ENCODE measurements at places on chromosomes 7 and 10. TPM values are rescaled to one million over a fixed set of nuclear protein-coding genes. Genes with fewer than 3 reads are reported as not detected.

The CDCA7L gene
- total RNA-seq: 25.6 TPM

The LAMB1 gene
- 556 TPM for total RNA-seq

The ENKUR gene
- total RNA-seq: 0.25 TPM

The SNX10 gene
- total RNA-seq: 5.1 TPM

The SCART1 gene
- total RNA-seq: 4.7 TPM

The ADAMTS14 gene
- total RNA-seq: 4.1 TPM

The STEAP1B gene
- 0.58 TPM for total RNA-seq

GRCh38 chr7:35448486-35448885 lies 194.6 kb upstream of the TBX20 start:
- DNase-seq: no peak

GRCh38 chr10:74977072-74977471 lies 134.4 kb upstream of the SAMD8 start:
- DNase-seq: no peak

DNA sequence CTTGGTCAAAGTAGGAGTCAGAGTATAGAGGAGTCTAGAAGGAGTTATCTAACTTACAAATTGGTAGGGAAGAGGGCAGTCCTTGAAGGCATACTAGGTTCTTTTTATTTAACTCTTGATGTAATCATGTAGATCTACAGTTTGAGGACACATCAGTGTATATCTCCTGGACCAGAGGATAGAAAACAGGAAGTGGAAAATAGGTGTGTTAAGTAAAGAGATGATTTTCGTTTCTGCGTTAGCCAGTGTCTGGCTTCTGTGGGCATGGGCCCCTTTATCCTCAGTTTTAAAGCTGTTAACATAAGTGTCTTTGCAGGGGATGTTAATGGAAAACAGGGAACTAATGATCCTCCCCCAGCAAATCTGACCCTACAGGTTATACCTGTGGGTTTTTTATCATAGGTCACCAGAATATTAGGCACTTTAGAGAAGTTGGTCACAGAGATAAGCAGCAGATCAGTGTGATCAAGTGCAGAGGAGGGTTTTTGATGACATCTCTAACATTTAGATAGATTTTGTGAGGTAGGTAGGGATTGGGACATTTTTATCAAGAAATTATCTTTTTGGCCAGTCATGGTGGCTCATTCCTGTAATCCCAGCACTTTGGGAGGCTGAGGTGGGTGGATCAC lies 58.6 kb upstream of the PRSS1 start:
- no peak for DNase-seq

DNA sequence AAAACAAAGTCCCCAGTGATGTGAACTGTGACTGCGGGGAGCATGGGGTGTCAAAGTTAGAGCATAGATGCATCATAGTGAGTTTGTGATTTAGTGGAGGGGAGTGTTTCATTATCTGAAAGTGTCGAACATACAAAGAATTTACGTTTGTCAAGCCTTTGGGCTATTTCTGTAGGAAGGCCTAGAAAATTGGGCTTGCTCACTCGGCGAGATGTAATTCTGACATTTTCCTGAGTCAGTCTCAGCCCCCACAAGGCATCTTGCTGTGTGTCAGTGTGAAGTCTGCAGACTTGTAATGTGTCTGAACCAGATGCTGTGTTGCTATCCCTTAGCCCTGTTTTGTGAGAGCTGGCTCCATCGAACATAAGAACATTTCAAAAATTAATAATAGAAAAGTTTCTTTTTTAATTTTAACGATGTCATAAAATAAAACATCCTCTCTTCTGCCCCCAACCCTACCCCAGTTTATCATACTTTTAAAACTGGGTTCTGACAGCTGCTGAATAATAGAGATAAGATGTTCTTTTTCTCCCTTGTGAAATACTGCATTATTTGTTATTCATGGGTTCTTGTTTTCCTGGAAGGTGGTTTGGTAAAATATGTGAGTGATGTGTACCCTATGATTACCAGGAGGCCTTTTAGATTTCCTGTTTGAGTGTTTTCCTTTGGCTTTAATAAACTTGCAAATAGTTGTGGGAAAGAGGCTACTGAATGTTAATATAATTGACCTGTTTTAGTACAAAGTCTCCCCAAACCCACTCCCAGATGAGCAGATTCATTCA lies 207.4 kb downstream of the GPR158 start:
- no peak for DNase-seq

GRCh38 chr10:99711129-99711719 lies 20.7 kb downstream of the COX15 start:
- DNase-seq: no peak

- no peak for DNase-seq
Measured at GRCh38 chr7:94129443-94130140, 125.4 kb upstream of the BET1 start.

DNA sequence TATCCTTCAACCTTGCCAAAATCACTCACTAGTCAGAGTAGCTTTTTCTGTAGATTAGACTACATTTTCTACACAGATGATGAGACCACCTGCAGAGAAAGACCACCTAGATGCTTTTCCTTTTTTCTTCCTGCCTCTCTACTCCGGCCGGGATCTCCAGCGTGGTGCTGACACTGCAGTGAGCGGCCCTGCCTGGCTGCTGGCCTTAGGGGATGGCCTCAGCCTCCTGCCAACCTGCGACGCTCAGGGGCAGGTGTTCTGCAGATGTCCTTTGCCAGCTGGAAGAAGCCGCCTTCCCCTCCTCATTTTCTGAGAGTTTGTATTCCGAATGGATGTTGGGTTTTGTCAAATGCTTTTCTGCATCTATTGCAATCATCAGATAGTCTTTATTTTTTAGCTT lies 43.5 kb upstream of the NKX6-2 start:
- DNase-seq: no peak

- DNase-seq: no peak
Measured at GRCh38 chr10:52313256-52313932, 687 bp upstream of the DKK1 start.

GRCh38 chr10:128384831-128385230 lies 258.6 kb upstream of the MKI67 start:
- DNase-seq: no peak

DNA sequence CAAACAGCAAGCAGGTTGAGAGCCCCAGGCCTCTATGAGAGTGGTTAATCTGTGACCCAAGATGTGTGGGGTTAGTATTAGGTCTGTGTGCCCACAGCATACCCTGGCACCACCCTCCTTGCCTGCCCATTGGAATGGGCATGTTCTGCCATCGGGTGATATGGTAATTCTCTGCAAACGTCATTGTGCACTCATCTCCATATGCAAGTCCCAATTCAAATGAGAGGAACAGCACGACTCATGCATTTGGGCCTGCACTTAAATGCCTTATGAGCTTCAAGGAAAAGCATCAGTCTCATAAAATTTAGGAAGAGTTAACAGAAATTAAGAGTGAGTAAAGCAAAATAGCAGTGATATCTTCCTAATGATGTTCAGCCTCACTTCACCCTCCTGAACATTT lies 133.9 kb upstream of the FGFR2 start:
- DNase-seq: no peak

DNA sequence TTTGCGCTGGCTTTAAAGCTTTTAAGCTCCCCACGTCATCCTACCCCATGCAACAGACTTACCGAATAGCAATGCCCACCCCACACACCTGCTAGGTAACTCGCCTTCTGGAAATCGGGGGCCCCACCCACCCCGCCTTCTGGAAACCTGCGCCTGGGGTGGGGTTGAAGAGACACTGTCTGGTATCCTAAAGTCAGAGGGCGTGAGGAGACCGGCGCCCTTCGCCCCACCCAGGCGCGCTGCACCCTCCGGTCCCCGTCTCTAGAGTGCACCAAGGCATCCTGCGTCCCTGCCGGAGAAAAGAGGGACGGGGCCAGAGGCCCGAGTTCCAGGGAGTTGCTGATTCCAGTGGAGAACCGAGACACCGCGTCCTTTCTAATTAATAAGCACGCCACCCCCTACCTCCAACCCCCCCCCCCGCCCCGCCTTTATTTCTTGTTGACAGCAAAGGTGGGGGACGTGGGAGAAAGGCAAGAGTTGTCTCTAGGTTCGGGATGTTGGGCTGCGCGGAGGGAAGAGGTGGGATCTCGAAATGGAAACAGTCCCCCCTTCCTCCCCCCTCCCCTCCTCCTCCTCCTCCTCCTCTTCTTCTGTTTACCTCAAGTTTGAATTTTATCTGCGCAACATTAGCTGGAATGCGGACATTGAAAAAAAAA lies 220.9 kb upstream of the MKLN1 start:
- DNase-seq: peak; percentile 53

DNA sequence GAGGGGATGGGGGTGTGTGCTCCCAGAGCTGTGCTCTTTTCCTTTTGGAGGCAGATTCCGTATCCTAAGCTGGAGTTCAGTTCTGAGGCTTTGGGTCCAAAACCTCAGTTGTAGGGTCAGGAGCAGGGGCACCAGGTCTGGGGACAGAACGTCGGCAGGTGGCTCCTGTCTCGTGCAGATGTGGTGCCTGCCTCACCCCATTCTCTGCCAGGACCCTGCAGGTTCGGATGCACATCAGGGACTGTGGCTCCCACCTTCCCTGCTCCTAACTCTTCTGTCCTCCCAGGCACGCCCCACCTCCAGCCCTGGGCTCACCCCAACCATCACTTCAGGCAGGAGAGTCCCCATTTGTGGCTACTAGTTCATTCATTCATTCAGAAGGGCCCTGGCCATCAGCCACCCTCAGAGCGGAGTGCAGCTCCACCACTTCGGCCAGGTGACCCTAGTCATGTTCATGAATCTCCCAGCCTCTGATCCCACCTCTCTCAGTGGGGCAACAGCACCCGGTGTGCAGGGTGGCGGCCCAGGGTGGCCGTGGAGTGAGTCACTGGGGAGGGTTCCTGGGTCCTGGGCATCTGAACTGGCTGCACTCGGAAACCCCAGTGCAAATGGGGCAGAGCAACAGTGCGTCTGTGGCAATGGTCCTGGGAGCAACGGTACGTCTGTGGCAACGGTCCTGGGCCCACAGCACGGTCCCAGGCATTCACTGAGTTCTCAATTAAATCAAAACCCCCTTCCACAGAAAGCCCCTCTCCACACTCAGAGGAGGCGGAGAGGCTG lies 100.8 kb upstream of the FAM20C start:
- DNase-seq: no peak

GRCh38 chr7:153682628-153683027 lies 369.6 kb upstream of the DPP6 start:
- DNase-seq: no peak

GRCh38 chr10:49010865-49011264 lies 71.2 kb upstream of the LRRC18 start:
- no peak for DNase-seq

DNA sequence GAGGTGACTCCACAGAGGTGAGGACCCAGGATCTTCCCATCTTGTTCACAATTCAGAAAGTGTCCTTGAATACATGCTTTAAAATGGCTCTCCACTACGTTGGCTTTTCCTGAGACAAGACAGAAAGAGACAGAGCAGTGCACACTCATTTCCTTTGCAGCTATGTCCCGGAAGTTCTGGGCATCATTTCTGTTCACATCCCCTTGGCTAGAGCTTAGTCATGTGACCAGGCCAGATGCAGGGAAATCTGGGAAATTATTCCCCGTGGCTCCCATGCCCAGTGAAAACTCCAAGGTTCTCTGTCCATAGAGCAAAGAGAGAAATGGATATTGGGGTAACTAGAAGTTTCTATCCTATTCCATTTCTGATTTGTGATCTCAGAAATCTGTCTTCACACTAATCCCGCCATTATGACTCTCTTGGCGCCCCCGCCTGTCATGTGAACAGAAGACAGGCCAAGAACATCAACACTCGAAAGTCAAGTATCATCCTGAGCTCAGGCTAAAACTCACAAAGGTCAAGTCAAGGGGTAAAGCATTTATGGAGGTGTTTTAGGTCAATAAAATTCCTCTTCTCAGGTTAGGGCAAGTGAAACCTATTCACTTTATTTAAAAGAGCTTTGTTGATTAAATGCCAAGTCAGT lies 251.4 kb upstream of the HABP2 start:
- no peak for DNase-seq

DNA sequence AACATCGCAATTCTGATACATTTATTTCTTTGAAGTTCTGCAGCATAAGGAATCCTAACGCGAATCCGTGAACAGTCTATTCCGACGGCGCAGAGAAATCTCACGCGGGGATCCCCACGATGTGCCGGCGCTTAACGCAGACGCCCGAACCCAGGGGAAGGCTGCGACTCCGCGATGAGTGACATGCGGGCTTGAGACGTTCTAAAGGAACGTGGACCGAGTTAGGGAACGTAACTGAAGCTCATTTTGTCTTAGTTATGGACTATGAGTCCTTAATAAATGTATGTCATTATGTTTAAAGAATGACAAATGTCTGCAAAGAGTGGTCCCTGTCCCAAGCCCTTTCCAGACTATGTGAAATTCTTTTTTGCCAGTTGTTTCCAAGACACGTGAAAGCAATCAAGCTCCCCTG lies 995 bp upstream of the PARD3 start:
- DNase-seq: peak; percentile 44

DNA sequence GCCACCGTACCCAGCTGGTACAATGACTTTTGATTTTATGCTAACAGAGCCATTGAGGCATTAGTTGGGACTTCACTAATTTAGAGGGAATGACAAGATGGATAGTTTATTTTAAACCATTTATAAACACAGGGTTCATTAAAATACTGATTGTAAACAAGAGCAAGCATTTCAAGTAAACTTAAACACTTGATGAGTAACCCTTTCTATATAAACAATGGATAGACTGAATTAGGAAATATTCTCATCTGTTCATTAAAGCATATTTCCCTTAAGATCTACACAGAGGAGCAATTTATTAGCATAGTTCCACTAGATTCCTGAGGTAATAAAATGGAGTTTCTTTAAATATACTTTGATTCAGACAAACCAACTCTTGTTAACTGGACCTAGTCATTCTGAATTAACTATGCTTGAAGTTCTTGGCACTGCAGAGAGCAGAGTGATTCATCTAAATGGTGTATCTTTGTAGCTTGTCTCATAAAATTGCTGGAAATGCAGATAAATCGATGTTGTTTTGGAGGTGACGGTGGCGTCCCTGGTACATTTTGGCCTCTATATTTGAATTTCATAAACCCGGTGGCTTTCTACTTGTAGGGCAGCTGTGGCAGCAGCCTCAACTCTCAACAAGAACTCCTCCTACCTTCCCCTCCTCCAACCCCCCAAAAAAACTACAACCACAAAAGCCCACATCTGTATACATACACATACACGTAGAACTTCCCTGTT lies 15.4 kb upstream of the VDAC2 start:
- DNase-seq: no peak

GRCh38 chr7:39407723-39408122 lies 158.5 kb upstream of the YAE1 start:
- DNase-seq: no peak

GRCh38 chr10:85594239-85594638 lies 772.4 kb downstream of the GRID1 start:
- no peak for DNase-seq
